ENCODE measurements at places on chromosomes 5 and 9. TPM values are rescaled to one million over a fixed set of nuclear protein-coding genes. Genes with fewer than 3 reads are reported as not detected.

GRCh38 chr5:137191179-137191578, 307.9 kb downstream of the SPOCK1 start:
- no peak for DNase-seq

DNA sequence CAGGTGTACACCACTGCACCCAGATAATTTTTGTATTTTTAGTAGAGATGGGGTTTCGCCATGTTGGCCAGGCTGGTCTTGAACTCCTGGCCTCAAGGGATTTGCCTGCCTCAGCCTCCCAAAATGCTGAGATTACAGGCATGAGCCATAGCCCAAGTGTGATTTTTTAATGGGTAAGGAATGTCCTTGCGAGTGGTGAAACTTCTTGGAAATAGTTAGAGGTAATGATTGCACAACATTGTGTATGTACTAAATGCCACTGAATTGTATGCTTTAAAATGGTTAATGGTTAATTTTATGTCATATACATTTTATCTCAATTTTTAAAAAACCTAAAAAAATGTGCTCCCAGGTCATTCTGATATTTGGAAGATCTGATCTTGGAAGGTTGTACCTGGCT, 59.9 kb upstream of the IL6ST start:
- no peak for DNase-seq

PLAC8L1 gene
- total RNA-seq = not detected

DNA sequence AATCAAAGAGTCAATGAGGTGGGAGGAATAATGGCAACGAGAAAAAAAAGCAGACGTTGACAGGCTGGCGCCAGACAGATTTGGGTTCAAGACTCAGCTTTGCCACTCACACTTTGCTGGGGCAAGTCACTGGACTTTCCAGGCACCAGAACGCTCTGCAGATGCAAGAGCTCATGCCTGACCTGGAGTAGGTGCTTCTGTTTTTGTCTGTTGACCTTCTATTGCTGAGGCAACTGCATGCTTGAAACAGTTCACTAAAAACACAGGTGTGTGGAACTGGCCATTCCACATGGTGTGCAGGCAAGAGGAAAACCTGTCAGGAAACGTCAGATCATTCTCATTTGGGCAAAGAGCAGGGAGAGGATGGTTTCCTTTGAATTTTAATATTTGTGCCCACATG, 161.2 kb upstream of the SMIM23 start:
- DNase-seq = no peak

ARRDC3 gene
- total RNA-seq = 19.9 TPM

GRCh38 chr5:36606428-36607113, at the start of gene SLC1A3:
Gene SLC1A3 (plus strand): TSS chr5:36606606. CDS start chr5:36608424, 1,818 bp downstream.
- DNase-seq = no peak

DNA sequence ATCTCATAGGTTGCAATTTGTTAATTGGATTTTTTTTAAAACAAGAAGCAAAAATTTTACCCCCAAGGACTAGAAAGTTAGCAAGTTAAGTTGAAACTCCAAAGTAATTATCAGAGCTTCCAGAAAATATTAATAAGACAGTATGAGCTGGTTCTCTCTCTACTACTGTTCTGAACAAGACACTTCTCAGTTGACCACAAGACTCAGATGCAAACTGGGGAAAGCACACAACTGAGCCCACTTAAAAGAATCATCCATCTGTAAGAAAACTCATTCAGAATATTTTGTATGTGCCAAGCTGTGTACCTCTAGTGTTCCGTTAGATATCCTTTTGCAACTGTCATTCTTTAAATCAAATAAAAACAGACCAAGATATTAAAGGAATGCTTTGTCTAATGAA, 60.0 kb downstream of the MAP1B start:
- DNase-seq = no peak

ZNF618 gene
- total RNA-seq = 1.6 TPM

LIFR gene
- total RNA-seq = 56.1 TPM

GRCh38 chr9:100126423-100126822, 27.4 kb downstream of the INVS start:
- no peak for DNase-seq

STING1 gene
- total RNA-seq = 47.2 TPM

GRCh38 chr9:97297889-97298288, 9.6 kb upstream of the CCDC180 start:
- DNase-seq = no peak
